Glomerular endothelial cell (primary cell): ENCODE measurements at places on chromosomes 7 and 10. TPM values are rescaled to one million over a fixed set of nuclear protein-coding genes. Genes with fewer than 3 reads are reported as not detected.

The TDRD1 gene
- 0.06 TPM in 1 of 2 replicates, not detected in the other for total RNA-seq

DNA sequence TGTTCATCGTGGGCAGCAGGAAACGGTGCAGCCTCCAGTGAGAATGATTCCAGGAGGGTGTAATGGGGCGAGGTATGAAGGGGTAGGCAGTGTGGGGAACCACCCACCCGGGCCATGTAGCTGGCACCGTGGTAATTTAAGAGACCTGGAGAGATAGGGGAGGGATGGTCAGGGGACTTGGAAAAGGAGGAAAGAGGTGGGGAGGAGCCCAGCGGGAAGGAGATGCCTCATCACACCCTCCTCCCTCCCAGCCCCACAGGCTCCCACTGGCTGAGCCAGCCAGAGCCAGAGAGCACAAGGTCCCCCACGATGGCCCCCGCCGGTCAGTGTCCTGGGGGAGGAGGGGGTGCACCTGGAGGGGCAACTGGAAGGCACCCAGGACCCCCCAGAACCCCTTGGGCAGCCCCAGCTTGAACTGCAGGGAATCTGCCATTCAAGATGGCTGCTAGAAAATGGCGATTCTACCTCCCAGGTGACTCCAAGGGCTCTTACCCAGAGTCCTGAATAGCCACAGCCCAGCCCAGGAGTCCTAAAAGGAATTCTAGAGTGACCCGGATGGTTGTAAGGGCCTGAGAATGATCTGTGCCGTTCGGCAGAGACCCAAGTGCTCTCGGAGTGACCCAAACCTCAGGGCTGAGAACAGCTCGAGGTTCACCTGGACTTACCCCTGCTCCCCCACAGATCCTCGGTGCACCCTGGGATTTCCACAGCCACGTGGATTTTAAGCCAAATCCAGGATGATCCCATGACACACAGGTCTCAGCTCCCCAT lies 28.8 kb downstream of the CALML3 start:
- no peak for DNase-seq

GRCh38 chr10:6953271-6953801 lies 373.3 kb upstream of the PRKCQ start:
- no peak for DNase-seq

The HABP2 gene
- total RNA-seq = 0.18 and 0.48 TPM in 2 replicates

The HIPK2 gene
- total RNA-seq = 46.7 and 69.4 TPM in 2 replicates

The CTAGE4 gene
- 0.19 TPM in 1 of 2 replicates, not detected in the other for total RNA-seq
